ENCODE measurements at places on chromosomes 4 and X.

DNA sequence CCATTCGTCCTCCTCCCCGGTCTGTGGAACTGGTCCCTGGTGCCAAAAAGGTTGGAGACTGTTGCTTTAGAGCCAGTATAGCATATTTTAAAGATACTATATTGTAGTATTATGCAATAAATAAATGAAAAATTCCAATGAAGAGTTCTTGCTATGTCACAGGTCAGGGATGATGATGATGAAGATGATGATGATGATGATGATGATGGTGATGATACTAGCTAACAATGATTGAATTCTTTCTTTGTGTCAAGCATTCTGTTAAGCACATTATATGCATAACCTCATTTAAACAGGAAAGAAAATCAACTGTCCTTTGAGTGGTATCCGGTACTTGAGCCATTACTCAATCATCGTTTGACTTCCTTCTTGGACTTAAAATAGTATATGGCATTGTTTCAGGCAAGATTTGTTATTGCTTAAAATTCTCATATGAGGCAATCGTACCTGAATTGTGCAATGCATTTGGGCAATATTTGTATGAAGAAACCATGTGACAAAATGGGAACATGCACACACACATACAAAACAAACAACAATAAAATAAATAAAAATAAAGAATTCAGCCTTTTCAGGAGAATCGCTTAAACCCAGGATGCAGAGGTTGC is 22.8 kb upstream of the TLR2 start:
- DNase-seq, result no peak

DNA sequence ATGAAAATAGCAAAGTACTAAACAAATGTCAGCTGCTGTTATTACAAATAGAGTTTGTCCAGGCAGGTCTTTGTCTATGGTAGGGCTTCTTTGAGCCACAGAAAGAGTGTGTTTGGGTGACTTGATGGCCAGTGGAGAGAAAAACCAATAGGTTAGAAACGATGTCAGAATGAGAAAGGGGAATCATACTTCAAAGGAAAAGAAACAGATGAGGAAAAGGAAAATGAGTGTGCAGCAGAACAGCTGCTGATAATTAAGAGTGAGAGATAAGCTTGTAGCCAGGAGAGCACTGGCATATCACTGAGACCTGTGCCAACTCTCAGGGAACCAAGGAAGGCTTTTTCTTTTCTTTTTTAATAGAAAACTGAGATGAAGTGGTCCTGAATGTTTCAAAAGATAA is 257.2 kb downstream of the ARHGAP24 start:
- no peak for DNase-seq

GRCh38 chr4:85717847-85718246 is 242.9 kb downstream of the ARHGAP24 start:
- DNase-seq, result no peak

- DNase-seq, result peak; percentile 49
These were observed 82.2 kb downstream of the STOX2 start for GRCh38 chr4:183986971-183987946.

DNA sequence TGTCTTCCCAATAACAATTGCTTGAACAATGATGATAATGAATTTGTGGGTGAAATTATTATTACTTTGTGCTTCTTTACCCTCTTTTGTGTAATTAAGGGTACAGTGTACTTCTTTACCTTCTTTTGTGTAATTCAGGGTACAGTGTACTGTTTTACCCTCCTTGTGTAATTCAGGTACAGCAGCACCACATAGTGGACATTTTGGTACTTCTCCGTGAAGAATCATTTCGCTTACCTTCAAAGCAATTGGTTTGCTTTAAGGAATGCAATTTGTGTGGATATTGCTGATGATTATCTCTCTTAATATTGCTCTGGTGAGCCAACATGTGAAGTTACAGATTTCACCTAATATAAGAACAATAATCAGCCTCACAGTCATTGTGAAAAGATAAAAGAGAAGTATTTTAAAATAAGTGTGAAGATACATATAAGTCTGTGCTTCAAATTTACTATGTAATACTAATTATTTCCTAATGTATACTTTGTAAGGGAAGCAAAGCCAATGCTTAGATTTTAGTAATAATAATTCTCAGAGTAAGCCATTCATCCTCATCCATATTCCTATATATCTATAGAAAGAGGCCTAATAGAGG is 27.2 kb upstream of the SEC24B start:
- DNase-seq, result peak; percentile 18

DNA sequence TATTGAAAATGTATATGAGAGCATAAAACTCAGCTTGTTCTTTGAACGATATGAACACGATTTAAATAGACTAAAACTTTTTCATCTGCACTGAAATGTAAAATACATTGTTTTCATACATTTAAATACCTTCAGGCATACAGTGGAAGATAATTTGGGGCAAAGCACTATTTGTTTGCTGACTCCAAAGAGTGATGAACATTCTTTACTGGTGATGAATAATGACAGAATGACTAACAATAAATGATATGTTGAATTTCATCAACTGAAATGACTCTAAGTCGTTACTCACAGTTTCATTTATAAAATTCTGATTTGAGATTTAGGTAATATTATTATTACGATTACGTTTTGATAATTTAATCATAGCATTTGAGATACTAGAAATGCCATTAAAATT is 1160.1 kb downstream of the NLGN4X start:
- DNase-seq, result no peak

- no peak for DNase-seq
These were observed 67.4 kb upstream of the PCDH19 start for GRCh38 chrX:100477467-100477866.

GRCh38 chr4:123158576-123158975 is 236.2 kb upstream of the NUDT6 start:
- DNase-seq, result no peak
